GM03348 (cell line): ENCODE measurements at places on chromosomes 16 and 17.

GRCh38 chr17:43791589-43791988 is 11.4 kb downstream of the CFAP97D1 start:
- peak; percentile 27 for DNase-seq

DNA sequence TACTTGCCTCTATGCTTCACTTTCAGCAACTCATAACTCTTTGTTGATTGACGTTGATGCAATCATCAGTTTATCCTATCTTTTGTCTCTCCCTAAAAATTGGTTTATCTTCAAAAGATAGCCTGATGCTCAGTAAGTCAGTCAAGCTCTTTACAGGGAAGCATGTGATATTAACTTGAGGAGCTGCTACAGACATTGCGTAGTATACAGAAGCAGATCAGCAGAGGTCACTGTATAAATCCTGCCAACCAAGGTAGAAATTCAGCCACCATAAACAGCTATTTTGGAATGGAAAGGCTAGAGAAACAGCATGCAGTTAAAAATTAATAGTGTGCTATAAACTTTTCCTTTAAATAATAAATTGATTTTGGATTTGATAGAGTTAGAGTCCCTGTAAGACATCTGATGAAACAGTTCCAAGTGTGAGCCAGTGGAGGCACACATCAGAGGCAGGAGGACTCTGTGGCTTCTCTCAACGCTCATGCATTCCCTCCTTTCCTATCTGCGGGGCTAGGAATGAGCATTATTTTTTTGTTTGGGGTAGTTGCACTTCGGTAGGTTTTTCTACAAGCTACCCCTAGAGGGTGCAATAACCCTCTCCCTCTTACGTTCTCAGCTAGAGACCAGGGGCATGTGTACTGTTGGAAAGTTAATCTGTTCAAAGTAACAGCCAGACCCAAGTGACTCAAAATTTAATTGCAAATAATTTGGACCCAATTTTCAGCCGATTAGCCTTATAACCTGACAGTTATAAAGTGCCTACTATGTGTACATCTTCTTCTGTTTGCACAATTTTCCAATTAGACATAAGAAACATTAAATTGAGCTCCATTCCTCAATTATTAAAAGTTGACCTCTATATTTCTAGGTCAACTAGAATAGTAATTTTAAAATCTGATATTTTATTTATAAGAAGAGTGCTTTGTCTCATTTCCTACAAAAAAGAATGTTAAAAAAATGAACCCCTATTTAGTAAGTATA is 647.7 kb upstream of the SOX9 start:
- DNase-seq = peak; percentile 73

DNA sequence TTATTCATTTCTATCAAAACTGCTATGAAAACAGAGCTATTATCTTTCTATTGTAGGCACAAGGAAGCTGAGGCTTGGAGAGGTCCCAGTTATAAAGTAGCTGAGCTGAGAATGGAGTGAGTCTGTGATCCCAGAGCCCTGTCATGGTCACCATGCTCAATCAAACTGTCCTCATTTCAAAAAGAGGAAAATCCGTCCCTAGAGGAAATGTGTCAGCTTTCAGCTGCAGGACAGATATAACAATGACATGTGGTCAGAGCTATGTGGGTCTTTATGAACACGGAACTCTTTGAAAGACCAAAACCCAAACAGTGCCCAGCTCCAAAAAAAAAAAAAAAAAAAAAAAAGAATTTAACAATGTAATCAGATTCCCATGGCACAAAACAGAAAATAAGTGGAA is 266.1 kb downstream of the XYLT1 start:
- DNase-seq = no peak

DNA sequence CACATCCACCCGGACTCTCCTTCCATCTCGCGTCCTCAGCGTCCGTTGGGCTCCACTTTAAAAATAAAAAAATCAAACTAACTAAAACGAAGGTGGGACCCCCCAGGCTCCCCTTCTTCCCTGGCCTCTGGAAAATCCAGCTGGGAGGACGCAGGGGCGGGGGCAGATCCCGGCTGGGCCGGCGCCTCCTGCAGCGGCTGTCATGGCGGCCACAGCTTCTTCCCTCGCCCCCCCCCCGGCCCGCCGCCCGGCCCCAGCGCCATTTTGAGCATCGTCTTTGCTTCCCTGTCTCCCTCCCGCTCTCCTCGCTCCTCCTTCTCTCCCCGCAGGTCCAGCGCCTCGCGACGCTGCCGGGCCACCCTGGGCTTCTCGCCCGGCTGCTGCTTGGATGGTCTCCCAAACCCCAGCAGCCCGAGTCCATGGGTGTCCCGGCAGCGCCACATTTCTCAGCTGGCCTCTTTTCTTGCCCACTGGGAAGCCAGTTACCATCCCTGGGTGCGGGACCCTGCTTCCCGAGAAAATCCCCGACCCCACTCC is 3.3 kb downstream of the HOXB2 start:
- DNase-seq = peak; percentile 89

DNA sequence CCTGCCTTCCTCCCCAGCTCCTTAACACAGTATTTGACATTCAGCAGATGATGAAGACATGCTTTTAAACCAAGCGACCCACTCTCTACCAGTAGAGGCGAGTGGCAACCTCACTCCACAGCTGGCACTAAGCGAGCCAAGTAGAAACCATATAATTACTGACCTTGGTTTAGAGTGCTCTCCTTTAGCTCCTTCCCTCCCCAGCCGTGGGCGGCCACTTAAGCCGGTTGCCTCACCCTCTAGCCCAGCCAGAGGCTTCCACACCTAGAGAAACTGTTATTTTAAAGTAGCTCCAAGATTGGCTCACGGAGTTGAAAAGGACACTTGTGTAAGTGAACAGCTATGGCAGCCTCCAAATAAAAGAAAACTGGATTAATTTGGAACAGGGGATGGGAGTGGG is 109.1 kb upstream of the CRHR1 start:
- DNase-seq = no peak

DNA sequence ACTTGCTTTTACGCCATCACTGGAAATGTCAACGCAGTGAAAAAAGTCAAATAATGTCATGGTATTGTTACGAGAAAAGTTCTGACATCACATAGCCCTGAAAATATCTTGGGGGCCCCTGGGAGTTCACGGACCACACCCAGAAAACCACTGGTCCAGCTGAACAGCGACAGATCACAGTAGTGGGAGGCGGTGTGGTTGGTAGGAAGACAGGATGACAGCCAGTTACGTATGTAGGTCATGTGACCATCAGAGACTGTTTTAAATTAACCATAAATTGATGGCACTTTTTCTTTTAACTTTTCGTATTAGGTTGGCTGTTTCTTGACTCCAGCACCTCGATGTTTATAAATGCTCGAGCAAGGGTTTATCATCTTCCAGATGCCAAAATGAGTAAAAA is 11.9 kb downstream of the ERCC4 start:
- no peak for DNase-seq

- DNase-seq = no peak
Observed at GRCh38 chr16:3017794-3018506, at the start of gene CLDN6. TSS of gene CLDN6 (minus strand) at chr16:3018183. CDS start at chr16:3016021, 2,162 bp downstream.

- DNase-seq = peak; percentile 14
Observed at GRCh38 chr17:14746822-14747602, 446.1 kb downstream of the HS3ST3B1 start.

DNA sequence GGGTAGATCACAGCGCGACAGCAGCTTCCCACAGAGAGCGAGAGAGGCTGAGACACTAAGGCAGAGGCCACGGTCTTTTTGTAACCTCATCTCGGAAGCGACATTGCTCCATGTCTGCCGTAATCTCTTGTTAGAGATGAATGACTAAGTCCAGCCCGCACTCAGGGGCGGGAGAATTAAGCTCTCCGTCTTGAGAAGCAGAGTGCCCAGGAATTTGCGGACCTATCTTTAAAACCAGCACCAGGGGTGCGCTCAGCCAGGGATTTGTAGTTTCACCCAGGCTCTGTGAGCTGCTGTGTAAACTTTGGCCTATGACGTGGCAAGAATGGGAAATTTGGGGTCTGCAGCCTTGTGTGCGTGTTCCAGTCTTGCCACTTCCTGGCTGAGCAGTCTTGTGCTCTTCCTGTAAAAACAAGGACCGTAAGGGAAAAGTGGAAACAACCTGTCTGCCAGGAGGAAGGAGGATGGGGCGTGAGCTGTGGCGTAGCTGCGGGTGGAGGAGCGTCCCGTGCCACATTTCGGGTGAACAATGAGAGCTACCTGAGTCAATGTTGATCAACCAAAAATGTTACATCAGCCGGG is 16.0 kb upstream of the JPH3 start:
- no peak for DNase-seq

DNA sequence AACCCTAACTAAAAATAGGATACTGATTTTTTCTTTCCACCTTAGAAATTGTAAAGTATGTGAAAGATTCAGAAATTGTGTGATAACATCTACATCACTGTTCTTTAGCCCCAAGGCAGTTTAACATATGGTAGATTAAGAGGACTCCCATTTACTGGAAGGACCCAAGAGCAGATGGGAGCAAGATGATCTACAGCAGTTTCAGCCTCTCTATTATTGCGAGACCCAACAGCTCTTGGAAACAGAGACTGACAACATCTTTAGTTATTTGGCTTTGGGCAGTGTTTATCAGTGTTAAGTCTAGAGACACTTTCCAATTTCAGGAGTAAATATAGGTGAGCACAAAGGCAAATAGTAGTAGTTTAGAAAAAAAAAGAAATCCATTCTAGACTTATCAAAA is 124.9 kb upstream of the CORO6 start:
- no peak for DNase-seq

GRCh38 chr17:75565066-75565465 is 22.5 kb upstream of the MYO15B start:
- DNase-seq = peak; percentile 79

DNA sequence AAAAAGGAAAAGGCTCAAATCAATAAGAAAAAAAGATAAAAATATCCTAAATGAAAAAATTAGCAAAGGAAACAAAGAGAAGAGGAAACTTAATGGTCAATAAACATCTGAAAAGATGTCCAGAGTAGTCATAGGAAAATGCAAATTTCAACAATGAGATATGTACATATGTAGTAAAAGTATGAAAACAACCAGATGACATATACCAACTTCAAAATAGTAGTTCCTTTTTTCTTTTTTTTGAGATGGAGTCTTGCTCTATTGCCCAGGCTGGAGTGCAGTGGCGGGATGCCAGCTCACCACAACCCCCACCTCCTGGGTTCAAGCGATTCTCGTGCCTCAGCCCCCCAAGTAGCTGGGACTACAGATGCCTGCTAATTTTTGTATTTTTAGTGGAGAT is 21.7 kb upstream of the NFAT5 start:
- DNase-seq = no peak

GRCh38 chr17:62906881-62907280 is 59.2 kb upstream of the TANC2 start:
- DNase-seq = no peak

DNA sequence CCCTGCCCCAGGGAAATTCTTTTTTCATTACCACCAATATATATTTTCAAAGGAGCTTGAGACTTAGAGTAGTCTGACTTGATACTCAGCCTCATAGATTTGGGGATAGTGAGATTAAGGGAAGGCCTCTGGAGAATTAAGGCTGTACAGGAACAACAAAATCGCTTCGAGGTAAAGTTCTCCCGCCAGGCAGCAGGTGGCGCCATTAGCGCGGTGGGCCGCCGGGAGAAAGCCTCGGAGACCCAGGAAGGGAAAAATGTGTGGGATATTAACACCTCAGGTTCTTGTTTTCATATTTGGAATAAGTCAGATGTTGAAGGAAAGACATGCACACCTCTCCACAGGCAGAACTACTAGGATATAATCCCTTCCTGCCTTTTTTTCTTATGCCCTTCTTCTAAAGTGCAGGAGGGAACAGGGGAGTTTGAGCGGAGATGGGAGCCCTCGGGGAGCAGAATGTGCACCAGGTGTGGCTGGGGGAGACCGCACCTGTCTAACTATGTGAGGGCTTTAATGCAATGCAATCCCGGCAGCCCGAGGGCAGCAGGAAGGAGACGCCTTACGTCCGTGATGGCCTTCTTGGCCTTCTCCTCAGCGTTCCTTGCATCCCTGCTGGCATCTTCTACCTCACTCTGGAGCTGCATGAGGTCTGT is 25.9 kb downstream of the MYH3 start:
- DNase-seq = peak; percentile 72

DNA sequence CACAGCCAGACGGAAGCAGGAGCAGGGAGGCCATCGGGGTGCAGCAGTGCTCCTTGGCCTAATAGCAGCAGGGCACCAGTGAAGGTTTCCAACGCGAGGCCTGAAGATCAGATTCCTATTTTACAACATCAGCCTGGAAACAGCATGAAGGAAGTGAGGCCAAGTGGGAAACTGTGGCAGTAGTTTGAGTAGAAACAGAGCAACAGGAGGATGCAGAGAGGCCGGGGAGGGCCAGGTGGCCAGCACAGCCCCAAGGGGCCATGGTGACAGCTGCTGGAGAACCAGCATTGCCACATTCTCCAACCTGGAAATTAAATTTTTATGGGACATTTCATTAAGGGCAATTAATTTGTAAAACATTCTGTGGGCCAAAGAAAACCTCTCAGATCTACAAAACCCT is 3.4 kb upstream of the ANKRD11 start:
- no peak for DNase-seq
